ENCODE measurements at places on chromosomes 3 and 15. TPM values are rescaled to one million over a fixed set of nuclear protein-coding genes. Genes with fewer than 3 reads are reported as not detected.

- H3K4me3 ChIP-seq: no peak overlapping the region
- no peak for DNase-seq
- no peak overlapping the region for H3K27ac ChIP-seq
- no peaks in the 10 kb centered on the region for H3K36me3 ChIP-seq
- H3K4me1 ChIP-seq: no peaks in the 10 kb centered on the region
- no peaks in the 10 kb centered on the region for H3K27me3 ChIP-seq
Measured at GRCh38 chr3:102038477-102039142, 189.3 kb downstream of the NFKBIZ start.

The COL6A5 gene
- total RNA-seq: not detected

The SCN11A gene
- total RNA-seq: 0.33 TPM

- no peaks in the 10 kb centered on the region for H3K4me1 ChIP-seq
- H3K4me3 ChIP-seq: no peak overlapping the region
- DNase-seq: no peak
- no peaks in the 10 kb centered on the region for H3K36me3 ChIP-seq
Measured at GRCh38 chr3:164478323-164478722, 600.0 kb downstream of the SI start.

DNA sequence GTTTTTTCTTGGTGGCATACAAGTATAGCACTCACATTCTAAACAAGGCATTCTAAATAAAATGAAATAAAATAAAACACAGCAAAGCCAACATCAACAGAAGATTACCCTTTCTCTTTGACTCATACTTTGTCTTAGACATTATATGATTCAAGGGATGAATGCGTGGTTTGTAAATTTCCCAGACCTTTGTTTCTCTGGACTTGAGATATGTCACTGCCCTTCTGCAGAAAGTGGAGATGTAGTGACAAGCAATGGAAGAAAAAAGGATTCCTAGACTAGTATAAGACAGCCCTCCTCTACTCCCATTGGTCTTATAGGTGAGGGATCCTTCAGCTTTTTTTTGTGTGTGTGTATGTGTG, 22.4 kb downstream of the NANOGP8 start:
- no peaks in the 10 kb centered on the region for H3K4me1 ChIP-seq
- no peak for DNase-seq
- no peaks in the 10 kb centered on the region for H3K36me3 ChIP-seq
- H3K27ac ChIP-seq: no peak overlapping the region

DNA sequence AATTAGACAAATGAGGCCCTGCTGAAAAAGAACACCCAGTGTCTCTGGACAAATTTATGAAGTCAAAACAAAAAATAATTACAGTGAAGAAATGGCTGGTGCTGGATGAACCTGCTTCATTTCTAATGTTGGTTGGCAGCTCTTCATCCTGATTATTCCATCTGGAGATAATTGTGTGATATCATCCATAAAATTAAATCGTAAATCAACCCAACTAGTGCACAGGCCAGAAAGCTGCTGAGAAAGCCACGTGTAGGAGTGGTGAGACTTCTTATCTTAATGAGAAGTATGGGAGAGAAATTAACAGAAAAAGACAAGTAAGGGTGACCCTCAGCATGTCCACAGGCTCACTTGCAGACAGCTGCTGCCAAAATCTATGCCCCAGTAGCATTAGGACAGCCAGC, 465.2 kb upstream of the TGFBR2 start:
- no peak overlapping the region for H3K4me3 ChIP-seq
- no peak overlapping the region for H3K27ac ChIP-seq
- no peak for DNase-seq
- no peaks in the 10 kb centered on the region for H3K36me3 ChIP-seq
- no peaks in the 10 kb centered on the region for H3K4me1 ChIP-seq

DNA sequence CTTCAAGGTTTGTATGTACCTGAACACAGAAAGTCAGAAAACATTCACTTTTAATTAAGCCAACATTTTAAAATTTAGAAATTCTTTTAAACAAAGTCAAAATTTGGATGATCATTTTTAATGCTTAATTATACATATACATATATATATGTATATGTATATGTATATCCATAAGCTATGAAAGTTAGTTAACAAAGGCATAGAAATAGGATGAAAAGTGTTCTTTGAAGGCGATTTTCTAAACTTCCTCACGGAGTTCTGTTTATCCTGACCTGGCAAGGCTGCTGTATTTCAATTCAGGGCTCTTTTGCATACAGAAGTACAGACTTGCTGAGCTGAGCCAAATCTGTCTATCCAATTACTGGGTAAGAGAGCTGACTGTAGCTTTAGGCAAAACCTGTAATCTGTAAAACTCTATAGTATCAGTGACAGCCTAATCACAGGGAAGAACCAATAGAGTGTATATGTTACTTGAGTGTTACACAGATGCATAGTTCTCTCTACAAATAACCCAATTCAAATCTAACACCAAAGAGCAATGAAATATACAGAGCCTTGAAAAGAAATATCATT, 32.1 kb upstream of the THRB start:
- H3K4me3 ChIP-seq: no peak overlapping the region
- DNase-seq: no peak
- H3K4me1 ChIP-seq: no peaks in the 10 kb centered on the region
- H3K27ac ChIP-seq: no peak overlapping the region
- no peaks in the 10 kb centered on the region for H3K36me3 ChIP-seq
- H3K27me3 ChIP-seq: no peaks in the 10 kb centered on the region

- DNase-seq: no peak
- H3K27me3 ChIP-seq: peaks cover 37% of the 10 kb centered on the region
- no peaks in the 10 kb centered on the region for H3K4me1 ChIP-seq
- no peaks in the 10 kb centered on the region for H3K36me3 ChIP-seq
- H3K4me3 ChIP-seq: peak within 1 kb of the TSS; percentile 43
Measured at GRCh38 chr15:83284559-83285283, at the start of gene BNC1. BNC1 (minus strand) TSS chr15:83284664; CDS start chr15:83284628, 36 bp downstream.

Measured in breast epithelium (tissue), 4 donors.